NCI-H446 treated with DMSO at 0.1 percent for 48 hours (cell line): ENCODE measurements at places on chromosomes 11 and 22.
A peak's percentile ranks its signal among the peaks of the same experiment; 100 is the strongest.

DNA sequence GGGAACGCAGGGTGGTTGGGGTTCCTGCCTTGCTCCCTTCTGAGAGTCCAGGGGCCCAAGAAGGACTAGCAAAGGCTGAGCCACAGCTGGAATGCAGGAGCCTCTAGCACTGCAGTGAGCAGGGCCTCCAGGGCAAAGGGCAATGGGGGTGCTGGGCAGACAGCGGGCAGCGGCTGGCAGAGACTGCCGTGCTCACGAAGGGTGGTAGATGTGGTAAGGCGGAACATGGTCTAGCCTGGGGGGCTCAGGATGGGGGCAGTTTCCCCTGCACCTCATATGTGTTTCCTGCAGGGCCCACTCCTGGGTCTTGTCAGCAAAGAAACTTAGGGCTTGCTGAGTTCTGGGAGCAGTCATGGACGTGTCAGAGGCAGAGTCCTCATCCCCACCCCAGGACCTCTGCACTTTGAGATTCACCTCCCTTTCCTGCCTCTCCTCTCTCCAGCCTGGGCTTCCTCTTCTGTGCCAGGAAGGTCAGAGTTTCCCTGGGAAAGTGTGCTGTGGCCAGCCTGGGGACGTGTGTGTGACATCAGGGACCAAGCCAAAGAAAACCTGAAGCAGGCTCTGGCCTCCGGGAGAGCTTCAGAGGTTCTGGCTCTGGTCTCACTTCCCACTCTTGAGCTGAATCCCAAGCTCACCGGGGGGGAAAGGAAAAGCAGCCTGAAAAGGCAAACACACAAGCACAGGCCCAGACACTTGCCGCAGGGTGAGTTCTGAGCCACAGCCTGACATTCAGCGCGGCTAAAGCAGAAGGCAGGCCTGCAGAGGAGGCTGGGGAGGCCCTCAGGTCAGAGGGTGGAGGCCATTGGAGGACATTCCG lies 4.4 kb downstream of the MOGAT2 start:
- DNase-seq = no peak

GRCh38 chr11:128195057-128195751 lies 392.2 kb downstream of the ETS1 start:
- no peak for DNase-seq

GRCh38 chr11:126924376-126925040 lies 76.1 kb downstream of the KIRREL3 start:
- no peak for DNase-seq

- DNase-seq = peak; percentile 89
These were observed 238.8 kb downstream of the TTC28 start for GRCh38 chr22:28440592-28441390.

DNA sequence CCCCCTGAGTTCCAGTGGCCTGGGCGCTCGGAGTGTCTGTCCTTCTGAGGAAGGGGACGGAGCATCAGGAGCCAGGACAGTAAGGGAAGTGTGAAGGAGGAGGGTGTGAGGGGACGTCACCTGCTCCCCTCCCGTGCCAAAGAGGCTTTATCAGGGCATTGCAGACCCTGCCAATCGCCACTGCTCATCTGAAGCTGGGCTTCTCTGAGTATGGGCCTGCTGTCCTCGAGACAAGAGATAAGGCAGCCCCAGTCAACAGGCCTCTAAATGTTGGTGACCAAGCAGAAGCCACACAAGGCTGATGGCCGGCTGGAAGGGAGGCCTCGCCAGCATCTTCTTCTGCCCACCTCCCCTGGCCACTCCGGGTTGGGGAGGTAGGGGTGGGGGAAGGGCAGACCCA lies 29.8 kb downstream of the LIF start:
- no peak for DNase-seq

DNA sequence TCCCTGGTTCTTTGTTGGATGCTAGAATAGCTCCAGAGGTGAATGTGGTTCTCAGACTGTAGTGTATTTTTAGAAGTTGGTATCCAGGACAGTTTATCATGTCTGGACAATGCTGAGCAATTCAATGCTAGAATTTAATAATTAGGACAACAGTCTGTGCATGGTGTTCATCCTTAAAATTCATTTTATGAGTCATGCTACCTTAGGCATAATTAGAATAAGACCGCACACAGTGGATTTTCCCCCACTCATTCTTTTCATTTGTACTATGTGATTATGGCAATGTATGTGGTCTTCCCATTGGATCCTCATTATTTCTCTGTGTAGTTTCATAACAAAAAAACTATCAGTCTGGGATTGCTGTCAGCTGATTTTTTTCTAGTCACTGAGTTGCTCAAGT lies 196.7 kb downstream of the ARHGAP42 start:
- no peak for DNase-seq

DNA sequence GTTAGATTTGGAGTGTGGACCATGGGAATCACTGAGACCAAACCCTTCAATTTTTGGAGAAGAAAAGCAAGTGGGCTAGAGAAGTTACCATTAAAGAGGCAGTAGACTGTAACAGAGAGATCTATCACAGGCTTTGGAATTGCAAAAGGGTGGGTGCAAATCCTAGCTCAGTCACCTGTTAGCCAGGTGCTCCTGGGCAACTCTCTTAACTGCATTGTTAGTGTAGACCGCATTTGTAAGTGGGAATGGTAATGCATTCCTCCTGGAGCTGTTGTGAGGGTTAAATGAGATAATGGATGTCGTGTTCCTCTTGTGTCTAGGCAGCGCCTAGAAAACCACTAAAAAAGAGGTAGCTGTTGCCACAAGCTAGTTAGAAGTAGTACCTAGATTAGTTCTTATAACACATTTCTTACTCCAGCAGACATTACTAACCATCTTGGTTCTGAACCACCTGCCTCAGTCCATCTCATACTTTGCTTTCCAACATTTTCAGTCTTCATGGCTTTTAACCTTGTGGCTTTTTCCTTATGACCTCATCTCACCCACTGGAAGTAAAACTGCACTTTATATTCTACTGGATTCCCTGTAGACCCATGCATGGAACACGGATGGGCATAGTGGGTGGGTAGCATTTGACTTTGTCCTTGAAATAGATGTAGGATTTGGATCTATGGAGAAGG lies 153.0 kb downstream of the HIPK3 start:
- no peak for DNase-seq

GRCh38 chr11:120871194-120871593 lies 152.7 kb upstream of the TBCEL start:
- DNase-seq = no peak

- DNase-seq = no peak
These were observed 79.3 kb upstream of the TENM4 start for GRCh38 chr11:79520086-79520485.

DNA sequence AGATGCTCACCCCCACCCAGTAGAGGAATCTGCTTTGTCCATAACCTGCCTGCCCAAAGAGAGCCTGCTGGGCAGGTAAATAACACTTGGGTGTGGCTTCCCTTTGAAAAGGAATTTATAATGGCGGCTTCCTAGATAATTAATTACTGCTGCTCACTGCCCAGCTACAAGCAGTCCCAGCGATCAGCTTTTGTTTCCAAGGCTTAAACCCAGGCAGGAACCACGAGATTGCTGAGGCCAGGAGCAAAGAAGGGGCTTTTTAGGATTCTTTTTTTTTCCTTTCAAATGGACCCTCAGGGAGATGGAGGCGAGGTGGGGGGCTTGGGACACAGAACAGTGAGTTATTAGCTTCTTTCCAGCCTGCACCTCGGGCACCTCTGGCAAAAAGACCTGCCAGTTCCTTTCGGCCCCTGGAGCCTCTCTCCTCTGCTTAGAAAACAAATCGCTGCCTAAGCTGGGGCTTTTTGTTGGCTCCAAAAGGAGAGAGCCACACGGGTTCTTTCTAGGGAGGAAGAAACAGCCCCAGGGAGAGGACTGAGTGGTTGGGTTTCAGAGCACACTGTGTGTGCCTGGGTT lies 107.2 kb downstream of the TSPAN18 start:
- DNase-seq = no peak

GRCh38 chr22:20155330-20156041 lies 4.6 kb upstream of the CCDC188 start:
- peak; percentile 15 for DNase-seq

GRCh38 chr11:118434553-118435289 lies 1.6 kb upstream of the KMT2A start:
- DNase-seq = peak; percentile 28

- no peak for DNase-seq
These were observed 73.5 kb downstream of the TRAF6 start for GRCh38 chr11:36436589-36436988.

GRCh38 chr11:46947399-46948077 lies 11.0 kb downstream of the CSTPP1 start:
- no peak for DNase-seq

GRCh38 chr11:12893787-12894672 lies 115.1 kb upstream of the RASSF10 start:
- peak; percentile 35 for DNase-seq

DNA sequence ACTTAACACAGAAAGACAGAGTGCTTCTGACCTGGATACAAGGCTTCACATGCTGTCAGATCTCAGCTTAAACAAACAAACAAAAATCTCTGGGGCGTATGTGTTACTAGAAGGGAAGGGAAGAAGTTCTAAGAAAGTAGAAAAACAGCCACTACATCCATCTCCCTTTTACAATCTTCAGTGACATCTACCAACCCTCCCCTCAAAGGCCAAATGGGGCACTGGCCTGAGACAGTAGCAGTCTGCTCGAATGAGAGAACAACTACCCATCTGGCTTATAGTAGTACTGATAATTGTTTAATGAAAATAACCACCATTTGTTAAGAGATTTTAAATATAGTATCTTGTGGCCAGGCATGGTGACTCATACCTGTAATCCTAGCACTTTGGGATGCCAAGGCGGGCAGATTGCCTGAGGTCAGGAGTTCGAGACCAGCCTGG lies 29.4 kb downstream of the CCDC83 start:
- DNase-seq = no peak

GRCh38 chr22:23357053-23357452 lies 176.7 kb downstream of the BCR start:
- no peak for DNase-seq

DNA sequence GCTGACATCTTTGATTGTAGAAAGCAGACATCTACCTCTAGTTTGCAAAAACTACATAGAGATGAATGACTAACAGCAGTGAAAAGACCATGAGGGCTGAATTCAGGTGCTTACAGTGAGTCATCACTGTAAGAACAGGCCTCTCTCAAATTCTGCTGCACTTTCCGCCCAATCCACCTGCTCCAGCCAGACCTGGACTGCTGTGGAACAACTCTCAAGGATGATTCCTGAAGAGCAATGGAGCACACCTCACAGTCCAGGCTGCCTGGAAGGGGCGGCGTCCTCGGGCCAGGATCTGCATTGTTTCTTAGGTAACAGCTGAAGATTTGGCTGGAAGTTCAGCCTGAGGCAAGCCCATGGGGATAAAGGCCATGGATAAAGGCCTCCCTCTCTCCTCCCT lies 15.1 kb downstream of the APOL2 start:
- DNase-seq = no peak

GRCh38 chr11:68358416-68358815 lies 46.0 kb downstream of the LRP5 start:
- DNase-seq = no peak

- no peak for DNase-seq
These were observed 120.8 kb downstream of the CTTN start for GRCh38 chr11:70519117-70519516.
